Hematopoietic multipotent progenitor cell treated with erythropoietin and hydrocortisone succinate and interleukin-3 and kit ligand, for 6 days (in vitro differentiated cells): ENCODE measurements at places on chromosomes 5 and 9.

DNA sequence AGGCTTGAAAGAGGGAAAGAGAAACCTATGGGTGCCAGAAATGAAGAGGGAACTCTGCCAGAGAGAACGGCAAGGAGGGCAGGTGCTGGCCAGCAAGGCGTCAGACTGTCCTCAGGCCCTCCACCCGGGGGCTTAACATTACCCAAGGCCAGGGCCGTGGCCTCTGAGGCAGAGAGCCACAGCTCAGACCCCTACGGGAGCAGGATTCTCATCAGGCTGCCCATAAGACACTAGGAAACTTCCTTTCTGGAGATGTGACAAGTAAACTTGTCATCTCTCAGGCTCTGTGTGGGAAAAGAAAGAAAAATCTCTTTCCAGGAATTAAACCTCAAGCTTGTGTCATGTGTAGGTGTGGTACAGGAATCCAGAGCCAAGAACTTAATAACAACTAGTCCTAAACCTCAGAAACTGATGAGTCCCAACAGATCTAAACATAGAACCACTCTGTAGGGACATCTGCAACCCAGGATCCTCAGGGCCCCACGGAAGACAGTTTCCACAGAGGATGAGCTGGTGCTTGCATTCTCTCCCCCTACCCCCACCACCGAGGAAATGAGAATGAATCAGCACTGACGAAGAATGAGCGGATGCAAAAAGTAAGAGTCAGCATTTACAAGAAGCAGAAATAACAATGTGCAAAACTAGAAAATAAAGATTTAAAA, 74.3 kb downstream of the DCP2 start:
- no peak for DNase-seq

GRCh38 chr9:107260437-107261081, 22.5 kb upstream of the RAD23B start:
- DNase-seq, result peak; percentile 13

- DNase-seq, result no peak
Observed at GRCh38 chr9:134676886-134677285, 35.3 kb downstream of the COL5A1 start.

DNA sequence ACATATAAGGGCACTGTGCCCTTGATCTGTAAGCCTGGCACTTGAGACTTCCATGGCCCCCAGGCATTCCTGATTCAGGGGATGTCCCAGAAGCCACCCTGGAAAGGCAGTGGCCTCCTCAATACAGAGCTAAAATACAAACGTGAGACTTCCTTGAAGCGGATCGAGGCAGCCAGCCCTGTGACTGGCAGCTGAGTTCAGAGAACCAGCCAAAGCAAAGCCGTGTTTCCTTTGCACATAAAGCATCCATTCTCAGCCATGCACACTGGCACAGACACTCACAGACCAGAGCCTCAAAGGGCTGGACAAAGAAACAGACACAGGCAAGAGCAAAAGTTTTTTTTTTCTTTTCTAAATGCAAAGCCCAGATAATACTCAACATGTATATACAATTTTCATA, 18.8 kb upstream of the CPEB4 start:
- DNase-seq, result no peak

- no peak for DNase-seq
Observed at GRCh38 chr5:121834021-121834420, 17.7 kb upstream of the FTMT start.

GRCh38 chr5:129074903-129075302, 19.6 kb upstream of the ISOC1 start:
- DNase-seq, result no peak

GRCh38 chr5:170426149-170426767, 37.1 kb upstream of the KCNMB1 start:
- DNase-seq, result peak; percentile 26

DNA sequence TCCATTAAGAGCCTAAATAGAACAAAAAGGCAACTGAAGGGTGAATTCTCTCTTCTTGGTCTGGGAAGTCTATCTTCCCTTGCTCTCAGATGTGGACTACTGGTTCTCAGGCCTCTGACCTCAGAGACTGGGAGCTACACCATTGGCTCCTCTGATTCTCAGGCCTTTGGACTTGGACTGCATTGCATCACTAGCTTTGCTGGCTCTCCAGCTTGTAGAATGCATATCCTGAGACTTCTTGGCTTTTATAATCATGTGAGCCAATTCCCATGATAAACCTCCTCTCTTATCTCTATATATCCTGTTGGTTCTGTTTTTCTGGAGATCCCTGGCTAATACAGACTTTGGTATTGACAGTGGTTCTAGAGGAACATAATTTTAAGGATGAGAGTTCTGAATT, 89.8 kb downstream of the PSAT1 start:
- DNase-seq, result no peak

DNA sequence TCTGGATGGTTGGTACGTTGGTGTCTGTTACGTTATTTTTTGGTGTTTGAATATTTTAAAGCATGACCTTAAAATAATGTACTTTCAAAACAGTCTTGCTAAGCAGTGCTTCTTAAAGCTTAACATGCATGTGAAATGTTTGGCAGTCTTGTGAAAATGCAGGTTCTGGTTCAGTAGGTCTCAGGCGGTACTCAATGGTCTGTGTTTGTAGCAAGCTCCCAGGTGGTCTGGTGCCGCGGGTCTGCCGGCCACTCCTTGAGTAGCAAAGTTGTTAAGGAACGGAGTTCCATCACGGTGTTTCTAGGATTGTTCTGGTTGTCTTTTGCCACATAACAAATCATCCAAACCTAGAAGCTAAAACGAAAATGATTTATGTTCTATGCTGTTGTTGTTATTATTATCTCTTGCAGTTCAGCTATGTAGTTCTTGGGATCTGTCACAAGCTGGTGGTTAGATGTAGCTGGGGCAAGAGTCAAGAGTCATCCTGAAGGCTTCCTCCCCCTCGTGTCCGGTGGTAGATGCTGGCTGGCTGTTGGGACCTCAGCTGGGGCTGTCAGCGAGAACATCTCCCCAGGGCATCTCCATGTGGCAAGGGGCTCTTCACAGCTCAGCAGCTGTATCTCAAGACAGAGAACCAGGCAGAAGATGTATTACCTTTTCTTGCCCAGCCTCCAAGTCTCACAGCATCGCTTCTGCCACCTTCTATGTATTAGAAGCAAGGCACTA, 186.8 kb downstream of the PALM2AKAP2 start:
- no peak for DNase-seq

DNA sequence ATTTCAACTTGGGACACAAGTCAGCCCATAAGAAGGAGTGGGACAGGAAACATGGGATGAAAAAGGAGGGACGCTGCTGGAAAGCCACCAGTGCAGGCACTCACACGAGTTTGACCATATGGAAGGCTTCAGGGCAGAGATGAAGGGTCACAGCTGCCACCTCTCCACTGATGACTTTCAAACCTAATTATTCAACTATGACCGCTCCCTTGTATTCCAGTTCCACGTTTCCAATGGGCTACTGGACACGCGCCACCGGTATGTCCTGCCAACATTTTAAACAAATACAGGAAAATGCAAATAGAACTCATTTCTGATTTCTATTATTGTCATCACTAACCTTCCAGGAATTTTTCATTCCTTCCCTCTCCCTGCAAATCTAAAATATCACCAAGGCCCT, 134.7 kb downstream of the SLC1A3 start:
- no peak for DNase-seq

- peak; percentile 40 for DNase-seq
Observed at GRCh38 chr5:149455889-149456409, 76.9 kb upstream of the IL17B start.

DNA sequence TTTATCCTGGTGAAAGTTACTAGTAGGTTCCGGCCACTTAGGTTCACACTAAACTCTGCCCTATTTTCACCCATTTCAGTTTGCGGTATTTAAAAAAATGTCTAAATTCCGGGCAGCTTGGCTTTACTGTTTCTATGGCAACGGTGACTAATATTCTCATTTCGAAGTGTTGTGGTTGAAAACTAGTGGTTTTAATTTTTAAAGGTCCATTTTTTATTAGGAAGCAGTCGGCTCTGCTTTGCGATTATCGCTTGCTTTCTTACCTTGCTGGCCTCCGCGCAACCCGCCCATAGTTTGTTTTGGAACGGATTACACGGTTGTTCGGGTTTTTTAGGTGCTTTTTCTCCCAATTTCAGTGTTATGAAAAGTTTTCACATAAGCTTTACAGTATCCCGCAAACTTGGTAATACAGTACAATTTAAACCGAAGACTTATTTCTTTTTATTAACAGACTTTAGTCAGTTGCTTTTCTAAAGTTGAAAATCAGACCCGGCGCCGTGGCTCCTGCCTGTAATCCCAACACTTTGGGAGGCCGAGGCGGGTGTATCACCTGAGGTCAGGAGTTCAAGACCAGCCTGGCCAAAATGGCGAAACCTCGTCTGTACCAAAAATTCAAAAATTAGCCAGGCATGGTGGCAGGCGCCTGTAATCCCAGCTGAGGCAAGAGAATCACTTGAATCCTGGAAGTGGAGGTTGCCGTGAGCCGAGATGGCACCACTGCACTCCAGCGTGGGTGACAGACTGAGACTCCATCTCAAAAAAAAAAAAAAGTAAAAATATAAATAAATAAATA, 1.6 kb downstream of the KDM4C start:
- DNase-seq, result peak; percentile 89

DNA sequence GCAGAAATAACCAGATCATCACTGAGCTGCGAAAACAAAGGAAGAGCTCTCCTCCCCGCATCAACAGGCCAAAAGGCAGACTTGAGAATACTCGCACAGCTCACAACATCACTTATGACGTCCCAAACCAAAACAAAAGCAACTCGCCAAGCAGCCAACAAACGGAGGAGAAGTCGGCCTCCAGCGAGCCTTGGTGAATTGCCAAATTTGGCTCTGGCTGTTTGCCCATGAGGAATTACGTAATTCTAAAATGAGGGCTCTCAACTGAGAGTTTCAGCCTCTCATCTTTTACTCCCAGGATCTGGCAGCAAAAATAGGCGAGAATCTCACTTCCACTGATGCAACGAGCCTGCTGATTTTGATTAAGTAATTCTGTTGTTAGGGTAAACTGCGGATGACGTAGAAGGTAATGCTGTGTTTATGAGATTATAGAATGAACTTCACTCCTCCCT, 51.7 kb upstream of the SEMA6A start:
- peak; percentile 10 for DNase-seq

DNA sequence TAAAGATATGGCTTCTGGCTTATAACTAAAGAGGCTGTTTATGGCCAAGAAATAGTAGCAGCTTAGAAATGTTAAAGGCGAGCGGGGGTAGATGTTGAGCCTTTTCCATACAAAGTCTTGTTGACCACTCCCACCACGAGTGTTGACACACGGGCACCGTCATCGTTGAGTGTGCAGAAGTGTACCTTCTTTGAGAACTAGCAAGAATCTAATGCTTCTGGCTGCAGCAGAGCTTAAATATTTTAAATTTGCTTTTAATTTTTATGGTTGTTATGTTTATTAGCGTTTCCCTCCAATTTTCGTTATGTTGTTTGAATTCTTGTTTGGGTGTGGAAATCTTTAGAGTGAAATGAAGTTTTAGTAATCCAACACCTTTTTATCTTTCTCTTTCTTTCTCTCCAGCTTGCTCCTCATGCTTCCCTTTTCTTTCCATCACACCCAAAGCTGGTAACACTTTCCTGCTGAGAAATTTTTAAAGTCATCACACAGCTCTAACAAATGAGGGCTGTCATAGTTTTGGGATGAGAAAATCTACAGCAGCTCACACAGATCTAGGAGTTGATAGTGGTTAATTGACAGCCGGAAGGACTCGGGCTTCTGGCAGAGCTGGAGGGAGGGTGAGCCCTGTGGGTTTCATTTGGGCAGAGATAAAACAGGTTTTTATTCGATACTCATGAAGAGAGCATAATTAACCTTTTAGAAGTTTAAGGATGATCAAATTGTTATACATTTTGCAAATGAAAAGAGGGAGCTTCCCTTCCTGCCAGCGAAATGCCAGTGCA, 120.1 kb upstream of the ZNF608 start:
- peak; percentile 46 for DNase-seq

DNA sequence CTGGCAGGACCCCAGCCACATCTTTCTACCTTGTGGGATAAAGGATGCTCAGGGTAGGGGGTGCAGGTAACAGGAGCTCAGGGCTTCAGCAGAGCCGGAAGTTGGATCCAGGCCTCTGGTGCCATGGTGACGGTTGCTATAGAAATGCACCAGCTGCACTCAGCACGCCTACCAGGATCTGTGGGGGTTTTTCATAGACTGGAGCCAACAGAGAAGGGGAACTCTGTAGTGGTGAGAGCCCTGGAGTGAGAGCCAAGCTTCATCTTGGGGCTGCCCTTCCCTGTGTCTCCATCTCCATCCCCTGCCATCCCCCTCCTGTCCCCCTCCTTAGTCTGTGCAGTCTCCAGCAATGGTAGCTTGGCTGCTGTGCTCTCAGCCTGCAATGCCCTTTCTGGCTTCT, 27.5 kb upstream of the BOD1 start:
- DNase-seq, result no peak

DNA sequence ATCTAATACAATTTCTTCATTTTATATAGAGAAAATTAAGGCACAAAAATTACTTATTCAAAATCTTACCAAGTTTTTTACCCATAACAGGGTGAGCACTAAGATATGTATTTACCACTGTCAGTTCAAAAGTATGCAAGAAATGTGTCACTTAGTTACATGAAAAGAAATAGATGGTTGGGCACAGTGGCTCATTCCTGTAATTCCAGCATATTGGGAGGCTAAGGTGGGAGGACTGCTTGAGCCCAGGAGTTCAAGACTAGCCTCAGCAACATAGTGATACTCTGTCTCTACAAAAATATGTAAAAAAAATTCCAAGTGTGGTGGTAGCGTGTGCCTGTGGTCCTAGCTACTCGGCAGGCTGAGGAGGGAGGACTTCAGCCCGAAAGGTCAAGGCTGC, 19.4 kb downstream of the YIPF5 start:
- DNase-seq, result no peak

DNA sequence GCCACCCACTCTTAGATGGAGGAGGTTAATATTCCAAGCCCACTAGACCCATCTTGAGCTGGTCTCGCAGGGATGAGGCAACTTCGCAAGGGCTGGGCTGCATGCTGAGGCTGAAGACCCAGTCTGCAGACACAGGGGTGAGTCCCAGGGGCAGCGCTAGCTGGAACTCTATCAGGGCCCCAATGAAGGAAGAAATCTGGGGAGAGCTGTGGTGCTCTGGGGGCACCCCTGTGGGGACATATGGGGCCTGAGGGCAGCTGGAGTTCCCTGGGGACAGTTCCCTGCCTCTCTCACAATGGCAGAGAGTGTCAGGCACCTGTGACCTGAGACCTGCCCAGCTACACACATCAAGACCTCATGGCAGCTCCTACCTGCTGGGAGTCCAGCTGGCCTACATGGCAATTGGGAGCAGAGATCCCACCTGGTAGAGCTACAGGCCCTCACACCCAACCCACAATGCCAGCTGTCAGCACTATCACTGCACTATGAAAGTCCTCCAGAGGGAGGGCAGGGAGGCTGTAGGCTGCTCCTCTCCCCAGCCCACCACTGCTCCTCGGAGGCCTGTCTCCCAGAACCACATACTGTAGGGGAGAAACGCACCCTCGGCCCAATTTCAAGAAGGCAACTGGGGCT, 202.2 kb downstream of the GABBR2 start:
- DNase-seq, result no peak

GRCh38 chr5:82992646-82993045, 84.5 kb downstream of the TMEM167A start:
- DNase-seq, result no peak

DNA sequence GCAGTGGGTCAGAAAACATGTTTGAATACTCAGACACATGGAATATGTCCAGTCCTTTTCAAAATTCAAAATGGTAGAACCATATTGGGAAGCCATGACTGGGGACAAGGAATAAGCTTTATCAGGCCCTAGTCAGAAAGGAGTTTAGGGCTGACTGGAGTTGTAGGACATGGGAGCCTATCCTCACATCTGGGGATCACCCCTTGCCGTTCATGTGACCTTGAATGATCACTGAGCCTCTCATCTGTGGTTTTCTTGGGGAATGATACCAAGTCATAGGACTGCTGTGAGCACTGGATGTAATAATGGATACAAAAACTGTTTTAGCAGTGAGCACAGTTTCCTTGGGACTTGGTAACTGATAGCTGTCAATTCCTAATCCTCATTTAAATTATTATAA, 84.7 kb downstream of the IQGAP2 start:
- DNase-seq, result peak; percentile 42
